Activated effector memory CD4-positive, alpha-beta T cell treated with anti-CD3 and anti-CD28 coated beads, Interleukin-2, amount 50 U/mL, for 16 hours (primary cell): ENCODE measurements at places on chromosomes 5 and 9.

GRCh38 chr5:149152317-149152746 lies 11.0 kb downstream of the ABLIM3 start:
- no peak for DNase-seq

DNA sequence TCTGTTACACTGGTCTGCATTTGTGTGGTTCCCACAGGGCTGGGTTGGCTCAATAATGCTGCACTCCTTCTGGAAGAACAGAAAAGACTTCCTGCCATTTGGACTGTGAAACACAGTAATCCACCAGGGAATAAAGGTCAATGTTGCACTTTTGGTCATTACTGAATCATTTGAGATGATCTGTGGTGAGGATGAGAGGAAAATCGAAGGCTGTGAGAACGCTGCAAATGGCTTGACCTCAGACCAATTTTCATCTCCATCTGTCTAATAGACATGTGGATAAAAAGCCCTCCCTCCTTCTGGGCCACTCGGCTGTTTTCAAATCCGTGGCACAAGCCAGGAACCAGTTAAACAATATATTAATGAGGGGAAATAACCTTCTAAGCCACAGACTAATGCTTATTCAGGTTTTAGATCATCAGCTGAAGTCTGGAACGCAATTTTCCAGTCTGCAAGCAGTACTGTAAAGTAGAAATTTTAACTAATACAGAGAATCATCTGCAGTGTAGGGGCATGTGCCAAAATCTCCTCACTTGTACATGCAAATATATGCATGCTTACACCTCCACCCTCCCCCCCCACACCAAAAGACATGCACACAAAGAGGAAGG lies 20.2 kb downstream of the TLE1 start:
- no peak for DNase-seq

GRCh38 chr5:141172381-141173204 lies at the start of gene PCDHB7:
TSS of gene PCDHB7 (plus strand) at chr5:141172644. CDS start at chr5:141172836, 192 bp downstream.
- DNase-seq = no peak

- no peak for DNase-seq
Observed at GRCh38 chr5:52709167-52709925, 78.4 kb upstream of the ITGA1 start.

- DNase-seq = no peak
Observed at GRCh38 chr5:137315534-137316345, 183.4 kb downstream of the SPOCK1 start.

DNA sequence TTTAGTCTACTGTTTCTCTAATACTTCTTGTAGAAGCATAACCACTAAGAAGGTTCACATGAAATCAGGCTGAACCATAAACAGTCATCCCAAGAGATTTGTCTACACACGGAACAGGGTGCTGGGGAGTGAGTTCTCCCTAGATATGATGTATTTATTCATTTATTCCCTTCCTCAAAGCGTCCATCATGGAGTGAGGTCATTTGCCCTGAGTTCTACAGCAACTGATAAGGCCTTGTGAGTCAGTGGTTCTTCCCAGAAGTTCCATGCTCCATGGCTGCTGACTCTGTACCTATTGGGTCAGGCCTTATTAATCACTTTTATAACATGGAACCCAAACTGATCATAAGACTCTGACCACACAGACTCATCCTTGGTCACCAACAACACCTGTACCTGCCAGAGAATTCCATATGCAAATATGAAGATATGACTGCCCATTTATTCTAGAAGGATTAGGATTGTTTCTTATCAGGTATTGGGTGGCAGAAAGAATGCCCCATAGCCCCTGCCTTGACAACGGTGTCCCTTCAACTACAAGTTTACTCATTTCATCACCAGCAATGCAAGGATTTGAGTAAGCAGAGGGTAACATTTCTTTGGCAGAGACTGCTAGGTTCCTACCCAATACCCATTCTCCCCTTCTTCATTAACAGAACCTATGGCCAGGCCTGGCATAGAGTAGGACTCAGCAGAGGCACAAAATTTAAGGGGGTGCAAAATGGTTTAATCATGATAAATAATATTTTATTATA lies 118.1 kb downstream of the LHFPL2 start:
- DNase-seq = no peak

DNA sequence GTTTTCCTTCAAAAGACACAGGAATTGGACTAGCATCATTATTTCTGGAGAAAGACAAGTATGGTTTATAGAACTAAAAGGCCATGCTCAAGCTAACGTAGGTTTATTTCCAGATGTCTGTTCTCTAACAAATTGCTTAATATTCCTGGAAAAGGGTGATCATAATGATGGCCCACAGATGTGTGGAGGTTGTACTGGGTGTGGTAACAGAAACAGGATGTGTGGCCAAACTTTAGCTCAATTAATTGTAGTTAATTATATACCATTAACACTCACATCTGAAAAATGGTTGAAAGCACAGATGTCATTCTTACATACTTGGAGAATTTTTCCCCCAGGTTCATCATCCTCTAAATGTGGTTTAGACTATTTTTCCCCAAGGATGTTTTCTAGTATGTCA lies 292.7 kb upstream of the RASA1 start:
- DNase-seq = no peak
